ENCODE measurements at places on chromosomes 7 and 10.

DNA sequence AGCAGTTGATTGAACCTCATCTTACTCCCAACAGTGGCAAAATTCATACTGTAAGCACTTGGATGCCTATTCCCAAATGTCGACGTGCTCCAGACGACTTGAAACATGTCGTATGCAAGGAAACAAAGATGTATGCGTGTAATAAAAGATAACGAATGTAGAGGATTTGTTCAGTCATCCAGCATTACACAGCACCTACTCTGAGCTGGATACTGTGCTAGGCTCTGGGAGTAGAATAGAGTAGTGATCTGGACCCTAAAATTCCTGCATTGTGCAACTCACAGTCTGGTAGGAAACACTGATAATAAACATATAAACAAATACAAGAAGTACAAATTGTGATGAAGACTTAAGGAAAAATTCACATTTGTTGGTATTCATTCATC, 5.6 kb upstream of the TBX20 start:
- DNase-seq, result no peak

- no peak for DNase-seq
These were observed 17.8 kb downstream of the NPSR1 start for GRCh38 chr7:34675749-34676374.

DNA sequence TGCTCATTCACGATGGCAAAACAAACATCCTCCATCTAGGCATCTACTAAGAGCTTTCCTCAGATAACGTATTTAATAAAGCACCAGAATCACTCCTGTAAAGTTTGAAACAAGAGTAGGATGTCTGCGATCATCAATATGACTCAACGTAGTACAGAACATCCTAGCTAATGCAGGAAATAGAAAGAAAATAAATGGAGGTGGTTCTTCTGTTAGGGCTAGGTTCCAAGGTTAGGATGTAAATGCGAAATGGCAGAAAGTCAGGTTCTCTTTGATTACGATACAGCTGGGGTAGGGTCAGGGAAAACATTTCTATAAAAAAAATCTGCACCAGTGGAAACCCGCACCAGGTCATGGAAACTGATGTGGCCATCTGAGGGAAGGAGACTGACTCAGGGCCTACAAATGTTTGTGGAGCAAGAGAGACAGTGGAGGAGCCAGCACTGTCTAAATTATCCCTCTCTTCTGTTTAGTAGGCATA, 29.1 kb downstream of the CCDC6 start:
- DNase-seq, result no peak

- no peak for DNase-seq
These were observed 117.9 kb downstream of the FANK1 start for GRCh38 chr10:126014309-126014708.

DNA sequence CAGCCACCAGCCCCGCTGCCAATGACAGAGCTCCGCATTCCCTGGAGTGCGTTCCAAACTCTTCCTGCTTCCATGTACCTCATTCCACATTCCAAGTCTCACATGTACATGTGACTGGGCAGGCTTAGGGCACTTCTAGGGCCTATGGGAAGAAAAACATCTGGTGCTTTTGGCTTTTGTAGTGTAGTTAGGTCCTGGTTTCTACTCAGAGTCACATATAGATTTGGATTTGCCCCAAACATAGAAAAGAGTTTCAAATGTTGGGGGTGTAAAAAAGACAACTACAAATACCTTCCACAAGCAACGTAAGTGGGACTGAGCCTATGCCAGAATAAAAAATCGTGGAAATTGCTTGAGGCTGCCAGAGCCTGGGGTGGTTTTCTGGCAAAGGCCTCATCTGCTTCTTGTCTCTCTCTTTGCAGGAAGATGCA, 84.1 kb downstream of the ZNF467 start:
- no peak for DNase-seq

DNA sequence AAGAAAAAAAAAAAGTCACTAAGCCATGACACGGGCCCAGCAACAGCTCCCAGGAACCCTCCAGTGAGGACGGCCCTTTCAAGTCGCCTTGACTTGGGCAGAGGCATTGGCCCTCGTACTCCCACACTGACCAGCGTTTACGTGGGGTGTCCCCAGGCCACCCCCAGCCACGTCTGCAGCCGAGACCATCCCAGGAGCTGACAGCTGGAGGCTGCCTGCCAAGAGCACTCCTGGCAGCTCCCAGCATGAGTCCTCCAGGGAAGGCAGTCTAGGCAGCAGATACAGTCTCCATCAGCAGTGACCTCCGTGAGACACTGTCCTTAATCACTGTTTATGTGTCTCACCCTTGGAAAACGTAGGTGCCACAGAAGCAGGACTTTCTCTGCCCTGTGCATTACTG, 86.5 kb downstream of the PROSER2 start:
- no peak for DNase-seq

GRCh38 chr7:69880840-69881239, 282.6 kb downstream of the AUTS2 start:
- no peak for DNase-seq

- no peak for DNase-seq
These were observed 186.2 kb downstream of the ELFN1 start for GRCh38 chr7:1856161-1856887.

GRCh38 chr7:148336411-148336810, 254.2 kb upstream of the C7orf33 start:
- DNase-seq, result no peak

DNA sequence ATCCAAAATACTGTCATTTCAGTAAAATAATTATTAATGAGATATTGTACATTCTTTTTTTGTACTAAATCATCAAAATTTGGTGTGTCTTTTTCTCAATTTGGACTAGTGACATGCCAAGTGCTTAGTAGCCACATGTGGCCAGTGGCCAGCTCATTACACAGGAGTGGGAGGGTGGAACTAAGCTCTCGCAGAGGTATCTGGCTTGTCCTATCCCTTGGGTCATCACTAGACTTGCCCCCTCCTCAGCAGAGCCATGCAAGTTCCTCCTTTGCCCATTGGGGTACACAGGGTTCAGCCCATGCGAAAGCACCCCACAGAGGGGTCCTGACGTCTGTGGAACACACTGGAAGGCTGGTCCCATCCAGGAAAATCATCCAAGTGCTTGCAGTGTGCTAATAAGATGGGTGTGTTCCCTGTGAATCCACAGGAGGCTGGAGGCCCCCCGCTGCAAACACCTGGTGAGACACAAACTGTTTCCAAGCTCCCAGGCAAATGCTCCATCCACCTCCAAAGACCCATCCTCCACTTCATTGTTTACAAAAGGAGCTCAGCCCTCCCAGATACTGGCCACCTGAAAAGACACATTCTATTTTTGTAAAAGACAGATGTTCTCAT, 1.3 kb downstream of the ARHGAP22 start:
- DNase-seq, result no peak

GRCh38 chr7:41711283-41712064, 8.6 kb upstream of the INHBA start:
- DNase-seq, result no peak

DNA sequence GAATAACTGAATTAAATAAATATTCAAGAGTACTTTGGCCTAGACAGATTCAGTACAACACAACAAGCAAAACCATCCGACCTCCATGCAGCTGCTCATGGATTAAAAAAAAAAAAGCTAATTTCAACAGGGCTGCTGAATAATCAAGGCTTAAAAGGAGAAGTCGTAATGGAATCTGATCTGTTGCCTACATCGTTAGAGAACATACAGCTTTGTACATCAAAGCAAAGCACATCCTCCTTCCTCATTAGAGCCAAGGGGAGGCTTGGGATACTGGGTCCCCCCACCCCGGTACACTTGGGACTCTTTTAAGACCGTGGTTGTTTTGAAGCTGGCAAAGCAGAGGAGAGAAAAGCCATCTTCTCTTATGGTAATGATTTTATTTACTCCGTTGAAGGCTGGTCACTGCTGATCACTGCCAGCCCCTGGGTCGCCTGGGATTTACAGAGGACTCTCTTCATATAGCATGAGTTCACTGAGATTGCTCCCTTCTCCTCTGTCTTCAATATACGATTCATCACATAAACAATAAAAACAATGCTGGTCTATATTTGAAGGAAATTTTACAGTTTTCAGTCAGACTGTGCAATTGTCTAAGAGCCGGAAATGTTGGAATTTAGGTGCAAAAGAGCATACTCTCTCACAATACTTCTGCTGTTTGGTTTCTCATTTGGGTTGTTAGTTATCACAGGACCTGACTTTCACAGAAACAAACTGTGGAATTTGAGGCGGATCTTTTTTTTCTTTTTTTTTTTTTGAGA, 148.8 kb downstream of the FAM107B start:
- no peak for DNase-seq

GRCh38 chr10:52644373-52645186, 128.0 kb downstream of the MBL2 start:
- DNase-seq, result no peak

- DNase-seq, result no peak
These were observed 222.9 kb upstream of the CELF2 start for GRCh38 chr10:10794791-10795191.

GRCh38 chr10:128416231-128416630, 290.0 kb upstream of the MKI67 start:
- DNase-seq, result no peak

DNA sequence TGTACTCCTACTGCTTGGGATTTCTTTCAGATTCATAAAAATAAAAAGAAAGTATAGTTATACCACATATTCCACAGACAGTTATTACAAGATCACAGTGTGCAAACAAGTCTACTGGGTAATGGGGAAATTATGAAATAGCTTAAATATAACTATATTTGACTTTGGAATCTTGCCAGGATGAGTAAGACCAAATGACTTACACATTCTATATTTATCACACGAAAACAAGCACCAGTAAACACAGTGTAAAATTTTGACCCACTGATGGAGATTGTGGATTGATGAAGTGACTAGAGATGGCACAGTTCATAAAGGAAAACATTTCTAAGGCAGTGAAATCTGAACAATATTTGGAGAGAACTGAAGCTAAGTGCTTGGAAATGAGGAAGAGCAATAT, 339.7 kb downstream of the THSD7A start:
- DNase-seq, result no peak

DNA sequence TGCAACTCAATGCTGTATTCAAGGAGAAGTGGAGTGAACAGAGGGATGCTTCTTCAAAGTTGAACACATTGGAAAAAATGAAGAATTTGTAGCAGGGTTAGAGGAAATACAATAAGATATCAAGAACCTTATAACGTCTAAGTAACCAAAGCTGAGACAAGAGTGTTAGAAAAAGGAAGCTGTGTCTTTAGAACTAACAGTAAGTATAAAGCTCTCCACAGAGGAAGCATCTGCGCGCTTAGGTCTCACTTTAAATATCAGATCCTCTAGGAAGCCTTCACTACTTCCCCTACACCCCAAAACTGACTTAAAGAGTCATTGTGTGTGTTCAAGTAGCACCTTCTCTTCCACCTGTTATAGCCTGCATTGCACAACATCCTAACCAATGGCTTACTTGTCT, 43.0 kb downstream of the CH25H start:
- DNase-seq, result no peak

GRCh38 chr7:22231141-22231540, 125.8 kb downstream of the RAPGEF5 start:
- DNase-seq, result no peak

- DNase-seq, result no peak
These were observed 4.8 kb downstream of the GRIFIN start for GRCh38 chr7:2471396-2471795.

- DNase-seq, result no peak
These were observed 27.9 kb upstream of the NKX6-2 start for GRCh38 chr10:132813560-132814468.

- DNase-seq, result no peak
These were observed 292.8 kb downstream of the SFMBT2 start for GRCh38 chr10:7117806-7118674.

GRCh38 chr7:114715907-114716306, 206.0 kb upstream of the MDFIC start:
- no peak for DNase-seq

GRCh38 chr10:11193001-11193551, 175.4 kb downstream of the CELF2 start:
- no peak for DNase-seq

GRCh38 chr7:30694218-30694745, 12.0 kb upstream of the CRHR2 start:
- no peak for DNase-seq

GRCh38 chr10:131155876-131156230, 155.7 kb downstream of the TCERG1L start:
- DNase-seq, result no peak

DNA sequence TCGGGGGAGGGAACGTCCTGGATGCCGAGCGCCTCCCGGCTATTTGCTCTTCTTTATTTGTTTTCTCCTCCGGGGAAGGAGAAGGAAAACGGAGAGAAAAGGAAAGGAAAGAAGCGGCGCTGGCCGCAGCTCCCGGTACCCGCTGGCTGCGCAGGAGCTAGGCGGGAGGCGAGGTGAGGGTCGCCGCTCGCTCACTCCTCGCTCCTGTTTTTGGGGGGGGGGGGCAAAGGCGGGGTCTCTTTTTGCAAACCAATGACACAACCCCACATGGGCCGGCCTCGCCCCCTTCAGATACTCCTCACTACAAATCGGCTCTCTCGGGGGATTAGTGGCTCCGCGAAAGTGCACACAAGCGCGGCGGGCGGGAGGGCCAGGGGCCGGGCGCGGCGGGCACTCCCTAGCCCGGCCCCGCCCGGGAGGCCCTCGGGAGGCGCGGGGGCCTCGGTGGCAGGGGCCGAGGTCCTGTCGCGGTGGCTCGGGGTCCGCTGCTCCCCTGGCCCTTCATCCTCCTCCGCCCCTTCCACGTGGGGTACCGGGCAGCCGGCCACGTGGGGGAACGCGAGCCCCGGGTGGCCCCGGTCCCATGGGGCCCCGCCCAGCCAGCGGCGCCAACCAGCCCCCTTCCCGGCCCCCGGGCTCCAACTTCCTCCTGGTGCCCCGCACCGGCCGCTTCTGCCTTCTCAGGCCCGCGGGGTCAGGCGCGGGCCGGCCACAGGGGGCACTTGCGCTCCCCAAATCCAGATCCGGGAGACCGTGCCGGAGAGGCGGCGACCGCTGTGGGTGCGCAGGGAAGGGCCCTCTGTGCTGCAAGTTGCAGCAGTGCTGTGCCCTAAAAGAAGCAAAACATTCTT, 718 bp upstream of the CTBP2 start:
- DNase-seq, result peak; percentile 37

- DNase-seq, result no peak
These were observed 7.5 kb downstream of the ZFAND2A start for GRCh38 chr7:1152492-1152891.

DNA sequence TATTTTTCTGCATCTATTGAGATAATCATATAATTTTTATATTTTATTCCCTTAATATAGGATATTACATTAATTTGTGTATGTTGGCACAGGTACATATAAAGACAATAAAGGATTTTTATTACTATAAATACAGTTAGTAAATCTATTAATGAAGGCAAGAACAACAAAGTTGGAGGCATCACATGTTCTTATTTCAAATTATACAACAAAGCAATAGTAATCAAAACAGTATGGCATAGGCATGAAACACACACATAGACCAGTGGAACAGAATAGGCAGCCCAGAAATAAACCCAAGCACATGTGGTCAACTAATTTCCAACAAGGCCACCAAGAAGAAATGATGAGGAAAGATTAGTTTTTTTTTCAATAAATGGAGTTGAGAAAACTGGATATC, 11.2 kb downstream of the TFPI2 start:
- no peak for DNase-seq

- no peak for DNase-seq
These were observed 42.0 kb upstream of the CYP2C18 start for GRCh38 chr10:94641480-94641879.

All from esophagus squamous epithelium (tissue), 5 donors.